ENCODE measurements at places on chromosomes 2 and 18. TPM values are rescaled to one million over a fixed set of nuclear protein-coding genes. Genes with fewer than 3 reads are reported as not detected.

TDRD15 gene
- not detected for total RNA-seq

UGT1A7 gene
- not detected for total RNA-seq

TSHZ1 gene
- 15.1 TPM for total RNA-seq

NAPG gene
- 35.4 TPM for total RNA-seq

PLB1 gene
- total RNA-seq: 1.3 TPM

NCKAP5 gene
- 6.8 TPM for total RNA-seq

INPP4A gene
- 21.6 TPM for total RNA-seq

GKN2 gene
- total RNA-seq: not detected

SULT1C4 gene
- 4.7 TPM for total RNA-seq

PDE11A gene
- total RNA-seq: 0.57 TPM

RBMS1 gene
- total RNA-seq: 69.1 TPM

DNA sequence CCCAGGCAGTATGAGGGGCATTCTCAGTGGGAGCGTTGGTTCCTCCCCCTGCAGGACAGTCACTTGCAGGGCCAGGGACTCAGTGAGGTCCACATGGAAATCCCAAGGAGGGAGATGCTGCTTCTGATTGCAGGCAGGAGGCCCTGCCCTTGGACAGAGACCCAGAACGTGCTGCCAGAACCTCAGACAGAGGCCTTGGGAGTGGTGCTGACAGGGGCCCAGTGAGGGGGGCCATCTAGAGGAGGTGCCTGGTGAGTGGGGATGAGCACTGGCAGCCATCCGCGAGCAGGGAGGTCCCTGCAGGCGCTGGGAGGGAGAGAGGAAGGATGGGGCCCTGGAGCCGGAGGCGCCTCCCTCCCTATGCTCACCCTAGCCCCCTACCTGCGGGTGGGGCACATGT lies 133.1 kb downstream of the DYSF start:
- H3K4me1 ChIP-seq: no peaks in the 10 kb centered on the region
- H3K27me3 ChIP-seq: no peaks in the 10 kb centered on the region
- H3K36me3 ChIP-seq: peaks cover 11% of the 10 kb centered on the region
- no peak for DNase-seq
- H3K4me3 ChIP-seq: no peak overlapping the region

DNA sequence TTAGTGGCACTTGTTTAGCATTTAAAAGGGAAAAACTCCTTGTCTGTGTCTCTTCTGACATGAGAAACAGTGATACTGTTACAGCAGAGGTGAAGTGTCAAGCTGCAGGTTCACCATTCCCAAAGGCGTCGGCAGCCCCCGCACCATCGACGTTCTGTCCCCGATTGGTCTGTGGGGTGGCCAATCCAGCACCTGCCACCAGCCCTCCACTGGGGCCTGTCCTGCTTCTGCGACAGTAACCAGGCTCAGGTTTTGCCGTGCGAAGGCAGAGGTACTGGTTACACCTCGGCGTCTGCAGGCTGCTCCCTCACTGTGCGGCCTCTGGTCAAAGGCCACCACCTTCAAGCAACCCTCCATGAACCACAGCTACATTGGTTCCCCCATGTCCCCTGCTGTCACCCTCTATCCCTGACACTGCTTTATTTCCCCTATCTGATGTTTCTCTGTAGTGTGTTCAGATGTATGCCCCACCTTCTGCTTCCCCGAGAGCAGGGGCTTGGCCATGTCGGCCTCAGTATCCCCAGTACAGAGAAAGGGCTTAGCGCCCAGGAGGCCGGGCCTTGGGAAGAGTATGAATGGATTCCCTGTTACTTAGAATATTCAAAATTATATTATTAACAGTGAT lies 8.6 kb upstream of the ESPNL start:
- H3K36me3 ChIP-seq: no peaks in the 10 kb centered on the region
- no peaks in the 10 kb centered on the region for H3K27me3 ChIP-seq
- H3K4me1 ChIP-seq: peaks cover 8% of the 10 kb centered on the region
- no peak overlapping the region for H3K4me3 ChIP-seq
- DNase-seq: no peak

GRCh38 chr2:121836611-121837010 lies 81.2 kb downstream of the TSN start:
- H3K27ac ChIP-seq: peak overlapping the region; percentile 20
- H3K27me3 ChIP-seq: peaks cover 11% of the 10 kb centered on the region
- H3K4me1 ChIP-seq: peaks cover 6% of the 10 kb centered on the region
- no peak overlapping the region for H3K4me3 ChIP-seq
- no peaks in the 10 kb centered on the region for H3K36me3 ChIP-seq

GRCh38 chr18:48675352-48675761 lies 136.5 kb downstream of the CTIF start:
- H3K27ac ChIP-seq: no peak overlapping the region
- peaks cover 8% of the 10 kb centered on the region for H3K36me3 ChIP-seq
- no peak overlapping the region for H3K4me3 ChIP-seq

- H3K4me1 ChIP-seq: no peaks in the 10 kb centered on the region
- DNase-seq: no peak
- no peaks in the 10 kb centered on the region for H3K27me3 ChIP-seq
- no peaks in the 10 kb centered on the region for H3K36me3 ChIP-seq
- H3K4me3 ChIP-seq: no peak overlapping the region
Measured at GRCh38 chr2:171741189-171741588, 53.9 kb downstream of the DYNC1I2 start.

DNA sequence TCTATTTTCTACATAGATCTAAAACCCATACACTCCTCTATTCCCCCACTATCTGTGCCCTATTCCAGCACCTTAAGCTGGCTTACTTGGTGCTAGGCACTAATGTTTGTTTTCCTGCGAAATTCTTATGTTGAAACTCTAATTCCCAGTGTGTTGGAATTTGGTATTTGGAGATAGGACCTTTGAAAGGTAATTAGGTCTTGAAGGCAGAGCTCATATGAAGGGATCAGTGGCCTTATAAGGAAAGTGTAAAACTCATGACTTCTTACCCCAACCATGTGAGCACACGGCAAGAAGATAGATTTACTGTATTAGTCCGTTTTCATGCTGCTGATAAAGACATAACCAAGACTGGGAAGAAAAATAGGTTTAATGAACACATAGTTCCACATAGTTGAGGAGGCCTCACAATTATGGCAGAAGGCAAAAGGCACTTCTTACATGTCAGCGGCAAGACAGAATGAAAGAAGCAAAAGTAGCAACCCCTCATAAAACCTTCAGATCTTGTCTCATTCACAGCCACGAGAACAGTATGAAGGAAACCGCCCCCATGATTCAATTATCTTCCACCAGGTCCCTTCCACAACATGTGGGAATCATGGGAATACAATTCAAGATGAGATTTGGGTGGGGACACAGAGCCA lies 10.5 kb upstream of the LRATD1 start:
- no peak overlapping the region for H3K4me3 ChIP-seq
- H3K27me3 ChIP-seq: peaks cover 18% of the 10 kb centered on the region
- no peak for DNase-seq
- H3K4me1 ChIP-seq: no peaks in the 10 kb centered on the region

- peaks cover 8% of the 10 kb centered on the region for H3K4me1 ChIP-seq
- peak overlapping the region; percentile 22 for H3K4me3 ChIP-seq
- no peaks in the 10 kb centered on the region for H3K36me3 ChIP-seq
Measured at GRCh38 chr2:241901500-241902351, 32.2 kb downstream of the RTP5 start.

GRCh38 chr2:203799908-203800307 lies 67.7 kb upstream of the CTLA4 start:
- no peak overlapping the region for H3K4me3 ChIP-seq
- H3K36me3 ChIP-seq: no peaks in the 10 kb centered on the region
- H3K27ac ChIP-seq: no peak overlapping the region
- no peaks in the 10 kb centered on the region for H3K4me1 ChIP-seq
- DNase-seq: no peak

- no peaks in the 10 kb centered on the region for H3K4me1 ChIP-seq
- no peak overlapping the region for H3K27ac ChIP-seq
- H3K4me3 ChIP-seq: no peak overlapping the region
- H3K36me3 ChIP-seq: no peaks in the 10 kb centered on the region
- no peak for DNase-seq
Measured at GRCh38 chr2:183162362-183162761, 38.1 kb downstream of the NUP35 start.

- no peaks in the 10 kb centered on the region for H3K36me3 ChIP-seq
- no peak overlapping the region for H3K27ac ChIP-seq
- DNase-seq: no peak
Measured at GRCh38 chr2:167510071-167510759, 621.9 kb downstream of the XIRP2 start.

GRCh38 chr2:173299764-173300163 lies 54.9 kb upstream of the CDCA7 start:
- DNase-seq: no peak
- no peaks in the 10 kb centered on the region for H3K36me3 ChIP-seq
- no peak overlapping the region for H3K4me3 ChIP-seq
- no peaks in the 10 kb centered on the region for H3K4me1 ChIP-seq
- no peaks in the 10 kb centered on the region for H3K27me3 ChIP-seq
- H3K27ac ChIP-seq: no peak overlapping the region

DNA sequence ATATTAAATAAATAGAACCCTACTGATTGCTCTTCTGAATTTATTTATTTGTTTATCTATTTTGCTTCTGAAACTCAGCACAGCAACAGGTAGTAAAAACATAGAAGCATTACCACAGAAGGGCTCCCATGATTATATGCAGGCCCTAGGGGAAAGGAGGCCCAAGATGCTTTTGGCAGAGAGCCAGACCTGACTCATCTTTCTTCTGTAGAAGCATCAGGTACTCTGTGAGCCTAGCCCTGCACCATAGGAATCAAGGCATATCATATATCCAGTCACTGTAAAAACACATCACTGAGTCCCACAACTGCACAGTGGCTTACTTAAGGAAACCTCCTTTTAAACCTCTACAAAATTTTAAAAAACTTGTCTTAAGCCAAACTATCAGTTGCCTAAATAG lies 1.8 kb downstream of the SCN9A start:
- no peak overlapping the region for H3K27ac ChIP-seq
- DNase-seq: no peak
- no peaks in the 10 kb centered on the region for H3K27me3 ChIP-seq
- H3K4me3 ChIP-seq: no peak overlapping the region

DNA sequence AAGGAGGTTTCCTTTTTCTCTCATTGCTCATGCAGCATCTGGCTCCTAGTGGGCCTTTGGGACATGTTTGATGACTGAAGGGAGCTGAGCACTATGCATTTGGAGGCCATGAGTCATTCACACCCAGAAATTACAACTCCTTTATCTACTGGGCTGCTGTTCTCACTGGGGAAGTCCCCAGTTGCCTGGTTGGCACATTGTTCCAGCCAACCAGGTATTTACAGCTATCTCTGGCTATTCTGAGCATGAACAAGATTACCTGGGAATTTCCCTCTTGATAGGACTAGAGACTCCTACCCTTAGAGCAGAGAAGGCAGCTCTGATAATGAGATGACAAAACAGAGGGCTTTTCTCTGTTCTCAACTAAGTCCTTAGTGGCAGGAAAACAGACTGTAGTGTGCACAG lies 206.5 kb downstream of the SETBP1 start:
- no peak overlapping the region for H3K27ac ChIP-seq
- DNase-seq: peak; percentile 32
- H3K36me3 ChIP-seq: no peaks in the 10 kb centered on the region
- H3K27me3 ChIP-seq: peaks cover 8% of the 10 kb centered on the region

GRCh38 chr18:76490670-76491472 lies 4.2 kb downstream of the ZNF516 start:
- H3K27ac ChIP-seq: peak overlapping the region; percentile 82
- peak overlapping the region; percentile 94 for H3K4me3 ChIP-seq
- no peaks in the 10 kb centered on the region for H3K27me3 ChIP-seq
- H3K36me3 ChIP-seq: no peaks in the 10 kb centered on the region
- peak; percentile 33 for DNase-seq

- H3K36me3 ChIP-seq: no peaks in the 10 kb centered on the region
- no peaks in the 10 kb centered on the region for H3K4me1 ChIP-seq
- H3K27me3 ChIP-seq: no peaks in the 10 kb centered on the region
- H3K4me3 ChIP-seq: no peak overlapping the region
- no peak overlapping the region for H3K27ac ChIP-seq
Measured at GRCh38 chr2:50556934-50557575, 474.9 kb downstream of the NRXN1 start.

DNA sequence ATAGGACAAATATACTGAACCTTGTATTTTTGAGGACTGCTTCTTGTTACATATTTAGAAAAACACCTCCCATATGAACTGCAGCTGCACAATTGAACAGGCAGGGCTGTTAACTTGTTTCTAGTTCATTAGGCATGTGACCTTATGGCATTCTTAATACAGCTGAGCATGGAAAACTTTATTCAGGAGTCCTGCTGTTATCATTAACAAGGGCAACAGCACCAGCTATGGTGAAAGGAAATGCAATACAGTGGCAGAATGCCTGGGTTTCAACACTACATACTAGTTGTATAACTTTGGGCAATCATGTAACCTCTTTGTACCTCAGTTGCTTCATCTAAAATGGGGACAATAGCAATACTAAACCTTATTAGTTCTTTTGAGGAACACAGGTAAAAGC lies 71.8 kb downstream of the GDF7 start:
- no peaks in the 10 kb centered on the region for H3K36me3 ChIP-seq
- no peaks in the 10 kb centered on the region for H3K27me3 ChIP-seq
- DNase-seq: no peak
- no peak overlapping the region for H3K27ac ChIP-seq

- no peaks in the 10 kb centered on the region for H3K27me3 ChIP-seq
- H3K36me3 ChIP-seq: peaks cover 12% of the 10 kb centered on the region
- H3K27ac ChIP-seq: peak within 1 kb of the TSS; percentile 97
- H3K4me3 ChIP-seq: peak within 1 kb of the TSS; percentile 80
- peak; percentile 100 for DNase-seq
Measured at GRCh38 chr18:56638232-56639103, at the start of gene TXNL1. TSS of gene TXNL1 (minus strand) at chr18:56638592. CDS start at chr18:56638440, 152 bp downstream.

GRCh38 chr18:2083691-2084090 lies 487.6 kb downstream of the METTL4 start:
- DNase-seq: peak; percentile 8
- peaks cover 10% of the 10 kb centered on the region for H3K4me1 ChIP-seq
- H3K27ac ChIP-seq: no peak overlapping the region
- H3K4me3 ChIP-seq: no peak overlapping the region
- H3K27me3 ChIP-seq: no peaks in the 10 kb centered on the region
